Calu3 (cell line): ENCODE measurements at places on chromosomes 1 and 21. TPM values are rescaled to one million over a fixed set of nuclear protein-coding genes. Genes with fewer than 3 reads are reported as not detected.

The LIPI gene
- total RNA-seq = not detected in 2 replicates

The TTC34 gene
- total RNA-seq = 1.2 and 1.3 TPM in 2 replicates

DNA sequence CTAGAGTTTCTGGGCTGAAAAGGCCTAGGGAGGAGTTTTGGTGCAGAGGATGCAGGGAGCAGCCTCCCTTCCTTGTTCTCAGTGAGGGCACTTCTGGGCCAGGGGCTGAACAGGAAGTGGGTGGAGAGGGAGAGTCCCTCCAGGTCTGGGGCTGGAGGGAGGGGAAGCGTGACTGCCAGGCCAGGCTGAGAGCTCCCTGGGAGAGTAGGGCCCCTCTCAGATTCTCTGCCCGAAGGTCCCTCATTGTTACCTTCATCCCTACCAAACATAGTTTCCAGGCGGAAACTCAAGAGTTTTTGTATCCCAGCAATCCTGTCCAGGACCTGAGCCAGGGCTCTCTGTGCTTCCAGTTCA lies 36.8 kb downstream of the CITED4 start:
- no peaks in the 10 kb centered on the region for H3K4me1 ChIP-seq
- no peak overlapping the region for H3K27ac ChIP-seq
- no peak overlapping the region for H3K4me3 ChIP-seq
- no peaks in the 10 kb centered on the region for H3K27me3 ChIP-seq
- no peaks in the 10 kb centered on the region for H3K36me3 ChIP-seq

- H3K27ac ChIP-seq = no peak overlapping the region
- DNase-seq = no peak
- no peaks in the 10 kb centered on the region for H3K27me3 ChIP-seq
- H3K36me3 ChIP-seq = no peaks in the 10 kb centered on the region
Observed at GRCh38 chr1:64041371-64042131, 161.9 kb upstream of the UBE2U start.
